Panc1 (cell line): ENCODE measurements at places on chromosomes 12 and 14.

DNA sequence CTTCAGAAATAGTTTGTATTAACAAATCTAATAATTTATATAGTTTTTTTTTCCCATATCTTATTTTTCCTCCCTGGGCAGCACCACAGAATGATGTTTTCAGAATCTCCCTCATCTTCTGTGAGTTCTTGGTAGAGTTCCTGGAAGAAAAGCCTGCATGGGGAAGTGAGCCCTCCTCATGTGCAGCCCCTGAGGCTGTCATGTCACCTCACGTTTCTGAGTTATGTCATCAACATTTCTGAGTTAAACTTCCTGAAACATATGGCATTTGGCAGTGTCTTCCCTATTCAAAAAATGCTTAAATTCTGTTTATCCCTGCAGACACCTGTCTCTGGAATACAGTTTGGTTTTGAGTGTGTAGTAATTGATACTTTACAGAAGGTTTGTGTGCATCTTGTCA is 979.0 kb downstream of the TMEM121 start:
- DNase-seq, result no peak

DNA sequence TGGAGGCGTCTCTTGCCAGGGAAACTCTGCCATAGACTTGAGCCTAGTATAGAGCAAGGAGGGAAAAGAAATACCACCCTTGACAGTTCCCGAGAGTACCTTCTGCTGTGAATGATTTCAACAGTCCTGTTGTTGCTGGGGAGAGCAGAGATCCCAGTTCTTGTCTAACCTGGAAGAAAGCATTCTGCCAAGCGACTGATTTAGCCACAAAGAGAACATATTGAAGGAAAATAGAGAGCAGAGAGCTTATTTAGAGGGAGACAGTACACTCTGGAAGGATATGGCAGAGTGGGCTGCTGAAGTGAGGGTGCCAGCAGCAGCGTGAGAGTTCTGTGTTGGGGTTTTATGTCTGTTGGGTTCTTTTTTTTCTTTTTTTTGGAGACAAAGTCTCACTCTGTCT is 966.9 kb upstream of the TMEM132C start:
- DNase-seq, result no peak

DNA sequence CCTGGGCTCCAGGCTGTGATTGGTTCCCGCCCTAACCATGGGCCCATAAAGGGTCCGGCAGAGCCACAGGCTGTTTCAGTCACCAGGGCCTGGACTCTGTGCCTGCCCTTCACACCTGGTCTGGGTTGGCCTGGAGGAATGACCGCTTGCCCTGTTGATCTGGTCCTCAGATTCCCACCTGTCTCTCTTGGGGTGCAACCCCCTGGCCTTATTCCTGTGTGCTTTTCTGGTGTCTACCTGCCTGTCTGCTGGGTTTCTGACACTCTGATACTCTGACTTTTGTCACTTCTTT is 2.9 kb upstream of the KRT83 start:
- no peak for DNase-seq

GRCh38 chr12:49654715-49655114 is 31.4 kb downstream of the PRPF40B start:
- DNase-seq, result no peak

DNA sequence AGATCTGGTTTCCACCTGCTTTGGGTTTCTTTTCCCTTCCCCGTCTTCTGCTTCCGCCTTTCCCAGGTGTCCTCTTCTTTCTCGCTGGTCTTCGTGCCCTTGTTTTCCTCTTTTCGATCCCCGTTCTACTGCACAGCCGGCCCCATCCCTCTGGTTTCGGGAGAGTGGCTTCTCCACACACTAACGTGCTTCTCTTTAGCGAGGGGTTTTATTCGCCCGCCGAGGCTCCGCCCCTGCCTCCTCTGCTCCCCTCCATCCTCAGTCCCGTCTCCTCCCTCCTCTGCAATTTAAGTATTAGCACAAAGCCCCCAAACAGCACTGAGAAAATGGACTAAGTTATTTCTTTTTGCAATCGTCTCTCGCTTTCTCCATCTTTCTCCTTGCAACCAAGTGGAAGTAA is at the start of gene SLC7A8:
TSS of gene SLC7A8 (minus strand) at position 182 of the 400 bp plus-strand sequence. CDS start 746 bp downstream, outside the sequence.
- no peak for DNase-seq

DNA sequence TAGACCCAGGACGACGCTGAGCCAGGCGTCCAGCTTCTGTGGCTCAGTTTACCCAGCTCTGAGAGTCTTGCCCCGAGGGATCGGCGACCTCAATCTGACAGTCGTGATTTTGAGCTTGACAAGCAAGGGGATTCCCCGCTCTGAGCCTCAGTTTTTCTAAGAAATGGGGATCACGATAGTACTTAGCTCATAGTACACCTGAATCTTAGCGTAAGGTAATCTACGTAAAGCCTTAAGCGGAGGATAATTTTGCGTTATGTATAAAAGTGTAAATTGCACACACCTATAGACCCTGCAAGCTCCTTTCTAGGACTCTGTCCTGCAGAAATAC is 285 bp downstream of the MVK start:
- no peak for DNase-seq

GRCh38 chr12:76740501-76740900 is 23.4 kb upstream of the ZDHHC17 start:
- no peak for DNase-seq

- DNase-seq, result no peak
Observed at GRCh38 chr12:64780132-64780530, 20.9 kb upstream of the GNS start.

DNA sequence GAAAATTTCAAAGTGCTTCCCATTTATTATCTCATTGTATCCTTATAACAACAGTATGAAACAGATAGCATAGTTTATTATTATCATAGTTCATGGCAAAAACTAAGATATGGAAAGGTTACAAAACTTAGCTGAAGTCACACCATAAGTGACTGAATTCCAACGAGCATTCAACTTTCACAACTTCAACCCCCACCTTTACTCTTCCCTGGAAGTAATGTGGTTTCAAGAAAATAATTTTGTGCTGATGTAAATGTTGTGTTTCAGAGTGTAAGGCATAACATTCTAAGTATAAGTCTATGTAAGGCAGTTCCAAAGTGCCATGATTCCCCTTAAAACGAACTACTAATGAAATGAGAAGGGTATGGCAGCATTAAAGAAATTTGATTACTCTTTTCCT is 454.5 kb downstream of the BCAT1 start:
- no peak for DNase-seq

- DNase-seq, result peak; percentile 93
Observed at GRCh38 chr12:6336079-6336888, 5.6 kb downstream of the TNFRSF1A start.

- no peak for DNase-seq
Observed at GRCh38 chr14:75543253-75543652, 21.0 kb downstream of the BATF start.
